Progenitor cell of endocrine pancreas (in vitro differentiated cells): ENCODE measurements at places on chromosomes 16 and 17. TPM values are rescaled to one million over a fixed set of nuclear protein-coding genes. Genes with fewer than 3 reads are reported as not detected.

LGALS9 gene
- total RNA-seq = 2.1 and 3.1 TPM in 2 replicates

CUEDC1 gene
- total RNA-seq = 29.2 and 30.8 TPM in 2 replicates

ALOX15B gene
- total RNA-seq = not detected in 2 replicates

MXRA7 gene
- total RNA-seq = 93.3 and 94.9 TPM in 2 replicates

ZCCHC14 gene
- 40.5 and 42.4 TPM in 2 replicates for total RNA-seq

DNA sequence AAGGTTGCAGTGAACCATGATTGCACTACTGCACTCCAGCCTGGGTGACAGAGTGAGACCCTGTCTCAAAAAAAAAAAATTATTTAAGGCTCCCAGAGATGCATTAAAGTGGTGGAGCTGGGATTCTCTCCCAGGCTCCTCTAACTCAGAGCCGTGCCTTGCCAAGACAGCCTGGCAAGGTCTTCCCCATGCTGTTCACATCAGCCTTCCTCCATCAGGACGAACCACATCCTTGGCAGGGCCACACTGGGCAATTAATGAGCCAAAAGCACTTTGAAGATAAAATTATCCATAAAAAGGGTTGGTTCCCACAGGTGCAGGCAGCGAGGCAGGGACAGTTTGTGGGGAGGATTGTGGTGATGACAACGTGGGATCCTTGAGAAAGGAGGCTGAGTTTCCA lies 19.8 kb upstream of the BBS2 start:
- DNase-seq = no peak

GRCh38 chr17:69084911-69085310 lies 24.2 kb upstream of the ABCA9 start:
- DNase-seq = peak; percentile 22

DNA sequence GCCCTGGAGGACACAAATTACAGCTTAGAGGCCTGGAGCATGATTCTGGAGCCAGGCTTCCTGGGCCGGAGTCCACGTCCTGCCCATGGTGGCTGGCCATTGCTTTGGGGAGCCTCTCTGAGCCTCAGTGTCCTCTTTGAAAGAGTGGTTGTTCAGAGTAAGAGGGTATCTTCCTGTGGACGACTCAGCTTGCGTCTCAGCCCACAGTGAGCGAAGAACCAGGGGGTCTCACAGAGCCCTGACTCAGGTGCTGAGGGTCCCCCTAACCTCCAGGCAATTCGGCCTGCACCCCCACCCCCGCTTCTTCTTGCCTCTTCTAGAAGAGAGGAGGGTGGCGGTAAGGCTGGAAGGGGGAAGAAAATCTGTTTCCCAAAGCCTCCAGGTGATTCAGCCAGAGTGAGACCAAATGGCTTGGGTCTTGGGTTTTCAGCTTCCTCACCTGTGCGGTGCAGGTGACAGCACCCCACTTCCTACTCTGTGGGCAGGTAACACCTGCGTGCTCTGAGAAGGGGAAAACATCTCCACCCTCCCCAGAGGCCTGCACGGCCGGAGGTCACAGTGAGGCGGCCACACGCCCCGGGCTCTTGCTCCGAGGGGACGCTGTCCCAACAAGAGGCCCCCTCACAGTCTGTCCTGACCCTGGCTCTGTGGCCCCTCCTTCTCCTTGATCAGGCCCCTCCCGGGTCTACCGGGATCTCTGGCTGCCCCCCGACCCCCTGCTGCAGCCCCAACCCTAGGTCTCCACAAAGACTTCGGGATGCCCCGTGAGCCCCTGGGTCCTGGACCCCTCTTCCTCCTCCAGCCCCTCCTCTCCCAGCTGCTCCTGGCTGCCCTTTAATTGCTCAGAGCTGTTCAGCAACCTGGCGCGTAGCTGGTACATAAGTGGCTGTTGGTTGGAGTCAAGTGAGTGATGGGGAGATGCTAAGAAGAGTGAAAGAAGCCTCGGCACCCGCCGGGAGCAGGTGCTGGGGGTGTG lies 119.2 kb downstream of the METRNL start:
- no peak for DNase-seq

DNA sequence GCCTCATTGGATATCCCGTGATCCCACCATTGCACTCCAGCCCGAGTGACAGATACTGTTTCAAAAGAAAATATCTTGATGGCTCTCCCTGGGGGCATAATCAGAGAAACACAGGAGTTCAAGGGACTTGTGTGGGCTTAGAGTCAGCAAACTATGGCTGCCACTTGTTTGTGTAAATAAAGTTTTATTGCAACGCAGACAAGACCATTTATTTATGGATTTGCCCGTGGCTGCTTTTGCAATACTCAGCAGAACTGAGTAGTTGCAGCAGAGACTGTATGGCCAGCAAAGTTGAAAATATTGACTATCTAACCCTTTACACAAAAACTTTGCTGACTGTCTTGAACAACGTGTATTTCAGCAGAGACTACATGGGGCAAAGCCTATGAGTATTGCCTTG lies 75.5 kb upstream of the GPRC5B start:
- no peak for DNase-seq

GRCh38 chr16:51048544-51048943 lies 102.5 kb downstream of the SALL1 start:
- no peak for DNase-seq

GRCh38 chr16:81516478-81517149 lies 72.0 kb downstream of the CMIP start:
- DNase-seq = no peak

DNA sequence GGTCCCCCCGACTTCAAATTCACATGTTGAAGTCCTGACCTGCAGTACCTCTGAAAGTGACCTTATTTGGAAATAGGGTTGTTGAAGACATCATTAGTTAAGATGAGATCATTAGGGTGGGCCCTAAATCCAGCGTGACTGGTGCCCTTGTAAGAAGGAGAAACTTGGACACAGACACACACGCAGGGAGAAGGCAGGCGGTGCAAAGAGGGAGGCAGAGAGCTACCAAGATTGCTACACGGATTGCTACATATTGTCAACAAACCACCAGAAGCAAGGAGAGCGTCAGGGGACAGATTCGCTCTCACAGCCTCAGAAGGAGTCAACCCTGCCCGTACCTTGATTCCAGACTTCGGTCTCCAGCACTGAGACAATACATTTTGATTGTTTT lies 6.8 kb upstream of the WBP2 start:
- no peak for DNase-seq

DNA sequence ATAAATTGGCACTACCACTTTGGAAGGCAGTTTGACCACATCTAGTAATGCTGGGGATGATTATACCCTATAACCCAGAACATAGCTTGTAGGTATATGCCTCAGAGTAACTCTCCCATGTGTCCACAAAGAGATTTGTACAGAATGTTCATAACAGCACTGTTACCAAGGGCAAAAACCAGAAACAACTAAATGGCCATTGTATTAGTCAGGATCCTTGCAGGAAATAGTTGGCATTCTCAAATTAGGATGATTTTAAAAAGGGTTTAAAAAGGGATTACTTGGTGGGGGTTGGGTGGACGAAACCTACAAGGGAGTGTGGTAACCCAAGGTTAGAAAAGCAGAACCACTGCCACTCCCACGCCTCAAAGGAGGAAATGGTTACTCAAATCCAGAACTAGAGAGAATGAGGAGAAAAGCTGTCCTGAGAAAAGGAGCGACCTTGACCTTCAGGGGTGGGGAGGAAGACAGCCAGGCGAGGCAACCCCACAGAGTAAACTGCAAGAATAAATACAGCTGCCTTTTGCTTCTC lies 2.1 kb downstream of the CPPED1 start:
- DNase-seq = no peak

DNA sequence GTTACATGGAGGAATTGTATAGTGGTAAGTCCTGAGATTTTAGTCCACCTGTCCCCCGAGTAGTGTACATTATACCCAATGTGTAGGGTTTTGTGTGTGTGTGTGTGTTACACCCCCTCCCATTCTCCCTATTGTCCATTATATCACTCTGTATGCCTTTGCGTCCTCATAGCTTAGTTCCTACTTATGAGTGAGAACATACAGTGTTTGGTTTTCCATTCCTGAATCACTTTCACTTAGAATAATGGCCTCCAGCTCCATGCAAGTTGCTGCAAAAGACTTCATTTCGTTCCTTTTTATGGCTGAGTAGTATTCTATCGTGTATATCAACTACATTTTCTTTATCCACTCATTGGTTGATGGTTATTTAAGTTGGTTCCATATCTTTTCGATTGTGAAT lies 635 bp upstream of the FA2H start:
- DNase-seq = no peak

DNA sequence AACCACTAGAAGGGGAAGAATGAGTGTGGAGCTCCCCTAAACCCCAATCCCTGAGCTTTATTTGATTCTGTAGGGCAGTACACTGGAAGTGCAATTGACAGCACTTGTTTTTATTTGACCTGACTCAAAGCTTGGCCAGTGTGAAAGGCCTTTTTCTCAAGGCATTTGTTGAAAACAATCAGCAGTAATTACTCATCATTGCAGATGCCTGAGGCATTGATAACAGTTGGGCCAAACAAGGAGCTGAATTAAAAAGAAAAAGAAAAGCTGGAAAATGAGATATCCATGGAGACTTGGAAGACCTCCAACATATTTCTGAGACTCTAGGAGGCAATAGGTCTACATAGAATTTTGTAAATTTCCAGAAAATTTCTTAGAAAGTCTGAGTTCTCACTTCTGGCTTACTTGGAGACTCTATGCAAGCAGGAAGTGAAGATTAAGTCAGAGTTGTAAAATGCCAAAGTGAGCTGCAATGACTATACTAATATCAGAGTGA lies 200.8 kb upstream of the KCNJ16 start:
- DNase-seq = no peak

DNA sequence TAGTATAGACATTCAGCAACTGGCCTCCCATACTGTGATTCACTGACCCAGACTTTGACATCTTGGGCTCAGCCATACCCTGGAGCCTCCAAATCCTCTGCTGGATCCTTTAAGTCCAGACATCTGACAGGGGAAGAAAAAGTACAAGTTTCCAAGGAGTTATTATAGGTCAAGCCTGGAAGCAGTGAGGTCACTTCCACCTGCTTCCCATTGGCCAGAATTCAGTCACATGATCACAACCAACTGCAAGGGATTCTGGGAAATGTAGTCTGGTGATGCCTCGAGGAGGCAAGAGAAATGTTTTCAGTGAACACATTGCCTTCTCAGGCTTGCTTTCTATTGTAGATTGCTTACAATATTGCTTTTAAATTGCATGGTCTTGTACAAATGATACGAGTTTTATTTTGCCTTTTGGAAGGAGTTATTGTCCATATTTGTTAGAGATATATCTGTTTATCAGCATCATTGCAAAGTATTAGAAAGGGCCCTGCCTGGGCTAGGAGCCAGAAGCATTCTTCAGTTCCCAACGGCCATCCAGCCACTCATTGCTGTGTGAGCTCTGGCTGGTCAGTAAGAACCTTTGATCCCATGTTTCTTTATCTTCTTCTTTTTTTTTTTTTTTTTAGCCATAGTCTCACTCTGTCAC lies 696.9 kb downstream of the WWOX start:
- DNase-seq = no peak

- no peak for DNase-seq
These were observed 956.1 kb upstream of the GOT2 start for GRCh38 chr16:59690216-59690615.

DNA sequence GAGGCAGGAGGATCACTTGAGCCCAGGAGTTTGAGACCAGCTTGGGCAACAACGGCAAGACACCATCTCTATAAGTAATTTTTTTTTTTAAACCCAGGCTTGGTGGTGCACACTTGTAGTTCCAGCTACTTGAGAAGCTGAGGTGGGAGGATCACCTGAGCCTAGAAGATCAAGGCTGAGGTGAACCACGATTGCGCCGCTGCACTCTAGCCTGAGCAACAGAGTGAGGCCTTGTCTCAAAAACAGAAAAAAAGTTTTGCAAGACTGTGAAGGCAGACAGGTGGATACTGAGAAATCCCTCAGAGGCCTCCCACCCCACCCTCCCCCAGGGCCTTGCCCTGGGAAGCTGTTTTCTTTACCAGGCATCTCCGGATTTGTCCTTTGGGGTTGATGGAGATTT lies 125.4 kb downstream of the MGAT5B start:
- no peak for DNase-seq

DNA sequence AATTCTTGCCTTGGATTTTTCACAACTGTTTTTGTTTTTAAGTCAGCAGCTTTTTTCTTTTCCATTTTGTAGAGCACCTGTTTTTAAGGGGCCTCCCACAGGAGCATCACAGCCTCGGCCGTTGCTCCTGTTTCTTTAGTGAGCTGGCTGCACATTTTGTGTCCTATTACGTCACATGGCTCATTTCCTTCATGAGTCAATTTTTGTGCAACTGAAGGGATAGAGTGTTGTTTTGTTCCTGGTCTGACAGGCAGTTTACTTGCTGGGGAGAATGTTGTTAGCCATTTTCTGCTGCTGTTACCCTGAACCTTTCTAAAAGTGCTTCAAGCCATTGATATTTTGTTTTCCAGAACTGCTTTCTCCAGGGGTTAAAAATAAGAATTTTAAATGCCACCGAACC lies 45.0 kb upstream of the CRISPLD2 start:
- no peak for DNase-seq

DNA sequence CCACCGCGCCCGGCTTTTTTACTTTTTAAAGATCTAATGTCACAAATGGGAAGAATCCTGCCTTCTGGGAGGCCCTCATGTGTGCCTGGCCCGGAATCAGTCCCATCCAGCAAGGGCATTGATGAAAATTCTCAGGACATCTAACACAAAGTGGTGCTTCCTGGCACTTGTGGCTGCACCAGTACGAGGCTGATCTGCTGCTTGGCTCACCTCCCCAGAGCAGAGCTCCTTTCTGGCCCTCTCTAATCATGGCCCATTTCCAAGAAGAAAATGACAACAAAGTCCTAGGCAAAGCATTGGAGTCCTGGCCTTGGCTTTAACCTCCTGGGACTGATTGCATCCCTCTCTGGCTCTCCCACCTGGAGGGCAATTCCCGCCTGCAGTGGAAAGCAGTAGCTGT lies 50.7 kb upstream of the SIAH1 start:
- DNase-seq = no peak

DNA sequence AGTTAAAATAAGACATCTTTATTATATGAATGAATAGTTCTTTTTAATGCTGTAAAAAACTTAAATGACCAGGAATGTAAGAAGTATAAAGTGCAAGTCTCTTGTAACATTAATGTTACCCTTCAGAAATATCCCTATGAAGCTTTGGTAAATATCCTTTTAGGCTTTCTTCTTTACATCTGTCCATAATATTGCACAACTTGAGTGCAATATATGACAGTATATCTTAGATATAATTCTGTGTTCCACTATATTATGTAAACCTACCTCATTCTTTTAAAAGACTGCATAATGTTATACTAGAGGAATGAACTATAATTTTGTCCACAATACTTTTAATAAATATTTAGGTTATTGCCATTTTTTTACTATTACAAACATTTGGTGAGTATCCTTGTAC lies 81.1 kb downstream of the EFCAB13 start:
- no peak for DNase-seq

GRCh38 chr17:28147017-28147416 lies 104.5 kb downstream of the NLK start:
- no peak for DNase-seq

GRCh38 chr16:24051125-24051524 lies 205.0 kb upstream of the CACNG3 start:
- DNase-seq = no peak

- DNase-seq = no peak
These were observed 192.9 kb upstream of the C17orf78 start for GRCh38 chr17:37182786-37183465.

- no peak for DNase-seq
These were observed 4.5 kb downstream of the C17orf50 start for GRCh38 chr17:35765086-35765710.
